ENCODE measurements at places on chromosomes 11 and 22.

- DNase-seq = peak; percentile 91
Observed at GRCh38 chr11:587978-588380, 11.7 kb downstream of the PHRF1 start.

DNA sequence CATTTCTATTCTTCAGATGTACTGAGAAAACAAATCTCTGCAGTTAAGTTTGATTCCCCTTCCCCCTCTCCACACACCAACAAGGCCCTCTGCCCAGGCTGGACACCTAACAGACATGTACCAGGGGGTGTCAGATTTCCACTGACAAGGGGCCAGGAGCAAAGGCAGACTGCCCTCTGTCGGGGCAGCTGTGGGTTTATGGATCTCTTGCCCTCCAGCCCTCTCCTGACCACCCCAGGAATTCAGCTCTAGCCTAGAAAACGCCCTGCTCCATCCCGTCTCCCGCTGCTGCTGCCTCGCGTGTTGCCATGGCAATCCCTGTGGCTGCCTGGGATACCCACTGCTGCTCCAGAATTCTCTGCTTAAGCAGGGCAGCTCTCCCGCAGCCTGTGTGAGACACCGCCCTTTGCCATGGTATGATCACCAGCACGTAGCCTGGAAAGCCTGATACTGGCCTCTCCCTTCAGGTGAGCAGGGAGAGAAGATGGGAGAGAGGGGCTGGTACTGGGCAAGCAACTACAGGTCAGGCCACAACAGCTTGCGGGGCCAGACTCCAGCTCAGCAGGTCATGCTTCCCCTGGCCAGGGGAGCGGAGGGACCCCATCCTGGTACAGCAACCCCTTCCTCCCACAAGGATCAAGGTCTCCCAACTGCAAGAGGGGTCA is 41.6 kb downstream of the BUD13 start:
- no peak for DNase-seq

GRCh38 chr22:36182056-36182455 is 19.6 kb downstream of the APOL4 start:
- no peak for DNase-seq

DNA sequence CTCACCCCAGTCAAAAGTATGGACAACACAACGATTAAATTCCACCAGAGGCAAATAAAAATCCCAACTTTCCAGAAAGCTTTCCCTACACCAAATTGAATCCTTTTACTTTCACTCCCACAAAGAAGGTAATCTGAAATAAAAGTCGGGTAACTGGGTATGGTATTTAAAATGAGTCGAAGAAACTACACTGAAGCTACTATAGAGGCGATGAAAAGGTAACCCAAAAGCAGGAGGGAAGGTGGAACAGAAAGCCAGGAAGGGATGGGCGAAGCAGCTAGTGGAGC is 1.1 kb downstream of the PICALM start:
- no peak for DNase-seq

DNA sequence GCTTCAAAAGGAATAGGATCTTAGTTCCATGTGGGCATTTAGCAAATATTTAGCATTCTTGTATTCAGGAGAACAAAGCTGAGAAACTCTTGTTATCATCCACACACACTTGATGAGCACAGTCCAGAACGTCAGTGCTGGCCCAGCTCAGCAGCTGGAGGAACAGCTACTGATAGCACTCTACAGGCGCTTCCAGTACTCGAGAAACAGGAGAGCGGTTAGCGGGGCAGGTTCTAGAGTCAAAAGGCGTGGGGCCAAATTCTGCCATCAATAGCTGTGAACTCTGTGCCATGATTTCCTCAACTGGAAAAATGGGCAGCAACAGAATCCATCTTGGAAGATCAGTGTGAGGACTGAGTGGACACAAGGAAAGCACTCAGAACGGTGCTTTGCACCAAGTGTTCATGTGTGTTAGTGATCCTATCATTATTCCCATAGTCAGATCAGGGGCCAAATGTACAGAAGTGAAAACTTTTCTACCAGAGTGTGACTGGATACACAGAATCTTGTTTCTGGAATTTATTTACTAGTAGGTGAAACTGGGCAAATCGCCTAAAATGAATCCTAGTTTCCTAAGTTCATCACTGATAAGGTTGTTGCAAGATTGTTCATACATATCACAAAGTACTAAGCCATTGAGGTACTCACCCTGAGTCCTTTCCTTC is 3.2 kb downstream of the JOSD1 start:
- no peak for DNase-seq

GRCh38 chr11:124074554-124074953 is 33.4 kb upstream of the OR10G7 start:
- no peak for DNase-seq

DNA sequence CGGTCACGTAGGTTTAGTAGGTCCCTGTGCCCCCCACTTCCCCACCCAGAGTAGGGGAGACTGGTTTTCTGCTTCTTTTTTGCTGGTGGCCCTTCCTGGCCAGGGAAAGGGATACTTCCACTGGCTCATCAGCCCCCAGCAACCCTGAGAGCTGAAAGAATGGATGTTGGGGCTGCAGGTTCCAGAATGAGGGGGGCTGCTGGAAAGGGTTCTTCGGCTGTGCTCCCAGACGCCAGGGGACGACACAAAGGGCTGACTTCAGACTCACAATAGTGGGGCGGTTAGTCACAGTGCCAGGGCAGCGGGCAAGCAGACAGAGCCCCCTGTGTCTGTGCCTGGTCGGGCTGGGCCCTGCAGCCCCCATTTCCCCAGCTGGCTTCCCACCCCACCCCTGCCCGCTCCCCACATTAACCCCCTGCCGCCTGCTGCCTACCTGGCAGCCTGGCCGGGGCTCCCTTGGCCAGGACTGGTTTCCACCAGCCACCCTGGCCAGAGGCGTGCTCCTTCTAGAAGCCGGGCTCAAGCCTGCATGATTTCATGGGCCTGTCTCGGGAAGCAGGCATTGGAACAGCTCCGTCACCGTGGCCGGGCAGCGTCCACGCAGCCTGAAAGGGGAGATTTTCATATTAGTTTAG is 79.1 kb upstream of the WNT7B start:
- DNase-seq = peak; percentile 61

DNA sequence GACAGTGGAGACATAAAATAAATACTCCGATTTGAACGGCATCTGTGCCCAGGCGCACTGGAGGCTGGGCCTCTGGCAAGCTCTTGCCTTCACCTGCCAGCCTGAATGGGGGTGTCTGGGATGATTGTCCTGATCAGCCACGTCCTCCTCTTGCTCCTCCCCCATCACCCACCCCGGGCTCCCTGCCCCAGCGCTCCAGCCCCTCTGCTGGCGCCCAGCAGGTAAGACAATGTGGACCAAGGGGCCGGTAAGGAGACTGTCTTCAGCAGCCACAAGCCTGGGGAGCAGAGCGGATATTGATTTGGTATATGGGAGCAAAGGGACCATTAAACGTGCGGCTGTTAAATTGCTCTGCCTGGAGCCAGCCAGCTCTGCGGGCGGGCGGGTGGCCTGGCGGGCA is 24.9 kb downstream of the WNT11 start:
- no peak for DNase-seq

- DNase-seq = no peak
Observed at GRCh38 chr11:78364128-78364751, 53.4 kb downstream of the GAB2 start.

GRCh38 chr22:19039796-19040280 is 82.4 kb downstream of the DGCR2 start:
- DNase-seq = no peak

- DNase-seq = no peak
Observed at GRCh38 chr11:17643506-17644405, 75.6 kb upstream of the MYOD1 start.

GRCh38 chr22:37330200-37331033 is 48.1 kb downstream of the CYTH4 start:
- DNase-seq = peak; percentile 95

GRCh38 chr11:14892577-14892976 is 546 bp upstream of the CYP2R1 start:
- DNase-seq = no peak

DNA sequence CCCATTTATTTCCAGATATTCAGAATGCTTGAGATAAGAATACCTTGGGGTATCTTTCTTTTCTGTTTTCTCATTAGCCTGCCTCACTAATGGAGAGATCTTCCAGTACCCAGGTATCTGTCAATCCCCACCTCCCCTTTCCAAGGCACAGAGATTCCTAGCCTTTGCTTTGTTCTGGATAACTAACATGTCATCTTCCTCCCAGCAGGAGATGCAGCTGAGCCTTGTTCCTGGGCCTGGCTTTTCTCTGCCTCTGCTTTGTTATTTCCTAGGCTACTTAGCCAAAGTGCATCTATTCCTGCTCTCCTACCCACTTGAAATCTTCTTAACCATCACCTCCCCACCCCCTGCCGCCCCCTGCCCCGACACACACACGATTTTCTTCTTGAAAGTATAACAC is 297.1 kb downstream of the NELL1 start:
- DNase-seq = no peak

GRCh38 chr11:79160791-79161403 is 279.9 kb downstream of the TENM4 start:
- DNase-seq = peak; percentile 43

DNA sequence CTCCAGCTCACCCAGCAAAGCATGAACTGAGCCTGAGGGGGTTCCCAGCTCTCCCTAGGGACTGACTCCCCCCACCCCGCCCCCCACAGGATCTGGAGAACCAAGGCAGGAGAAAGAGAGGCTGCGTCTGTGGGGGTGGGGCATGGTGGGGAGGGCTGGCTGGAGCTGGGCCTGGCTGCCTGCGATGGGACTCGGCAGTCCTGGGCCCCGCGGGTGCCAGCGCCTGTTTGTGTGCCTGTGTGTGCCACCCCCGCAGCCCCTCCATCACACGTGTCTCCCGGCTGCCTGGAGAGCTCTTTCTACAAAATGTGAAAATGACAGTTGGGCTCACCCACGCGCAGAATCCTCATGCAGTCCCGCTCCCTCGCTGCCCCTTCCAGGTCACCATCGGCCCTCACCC is 46.8 kb downstream of the CACNA1I start:
- DNase-seq = no peak

DNA sequence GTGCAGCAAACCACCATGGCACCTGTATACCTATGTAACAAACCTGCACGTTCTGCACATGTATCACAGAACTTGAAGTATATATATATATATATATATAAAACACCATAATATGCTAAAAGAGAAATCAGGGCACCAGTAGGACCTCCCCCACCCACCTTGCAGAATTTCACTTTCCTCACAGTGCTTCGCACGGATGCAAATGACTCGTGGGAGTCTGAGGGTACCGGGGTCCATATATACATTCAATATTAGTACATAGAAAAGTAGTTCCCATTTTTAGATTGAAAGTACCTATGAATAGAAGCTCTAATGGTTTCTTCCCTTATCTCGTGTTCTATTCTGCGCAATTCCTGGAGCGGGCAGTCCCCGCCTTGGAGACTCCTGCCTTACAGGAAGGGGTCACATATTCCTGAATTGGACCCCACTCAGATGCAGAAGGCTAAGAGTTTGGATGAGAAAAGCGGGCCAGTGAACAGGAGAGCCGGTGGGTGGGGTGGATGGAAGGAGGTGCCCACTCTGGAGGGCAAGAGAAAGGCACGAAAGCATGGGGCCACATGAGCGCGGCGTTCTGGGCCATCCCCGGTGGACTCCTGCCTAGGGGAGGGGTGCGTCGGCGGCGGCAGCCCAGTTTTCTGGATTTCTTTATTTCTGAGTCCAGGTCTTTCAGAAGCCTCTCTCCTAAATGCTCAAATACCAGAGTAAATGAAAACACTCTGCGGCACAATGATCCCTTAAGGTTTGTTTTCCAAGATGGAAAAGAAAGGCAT is 136.3 kb downstream of the ETS1 start:
- DNase-seq = no peak

- DNase-seq = no peak
Observed at GRCh38 chr11:69382131-69383128, 88.5 kb downstream of the MYEOV start.

- DNase-seq = no peak
Observed at GRCh38 chr11:96123301-96123700, 199.4 kb upstream of the MTMR2 start.

Data from kidney tubule cell (primary cell).